Choroid plexus epithelial cell (primary cell): ENCODE measurements at places on chromosomes 11 and 22.

DNA sequence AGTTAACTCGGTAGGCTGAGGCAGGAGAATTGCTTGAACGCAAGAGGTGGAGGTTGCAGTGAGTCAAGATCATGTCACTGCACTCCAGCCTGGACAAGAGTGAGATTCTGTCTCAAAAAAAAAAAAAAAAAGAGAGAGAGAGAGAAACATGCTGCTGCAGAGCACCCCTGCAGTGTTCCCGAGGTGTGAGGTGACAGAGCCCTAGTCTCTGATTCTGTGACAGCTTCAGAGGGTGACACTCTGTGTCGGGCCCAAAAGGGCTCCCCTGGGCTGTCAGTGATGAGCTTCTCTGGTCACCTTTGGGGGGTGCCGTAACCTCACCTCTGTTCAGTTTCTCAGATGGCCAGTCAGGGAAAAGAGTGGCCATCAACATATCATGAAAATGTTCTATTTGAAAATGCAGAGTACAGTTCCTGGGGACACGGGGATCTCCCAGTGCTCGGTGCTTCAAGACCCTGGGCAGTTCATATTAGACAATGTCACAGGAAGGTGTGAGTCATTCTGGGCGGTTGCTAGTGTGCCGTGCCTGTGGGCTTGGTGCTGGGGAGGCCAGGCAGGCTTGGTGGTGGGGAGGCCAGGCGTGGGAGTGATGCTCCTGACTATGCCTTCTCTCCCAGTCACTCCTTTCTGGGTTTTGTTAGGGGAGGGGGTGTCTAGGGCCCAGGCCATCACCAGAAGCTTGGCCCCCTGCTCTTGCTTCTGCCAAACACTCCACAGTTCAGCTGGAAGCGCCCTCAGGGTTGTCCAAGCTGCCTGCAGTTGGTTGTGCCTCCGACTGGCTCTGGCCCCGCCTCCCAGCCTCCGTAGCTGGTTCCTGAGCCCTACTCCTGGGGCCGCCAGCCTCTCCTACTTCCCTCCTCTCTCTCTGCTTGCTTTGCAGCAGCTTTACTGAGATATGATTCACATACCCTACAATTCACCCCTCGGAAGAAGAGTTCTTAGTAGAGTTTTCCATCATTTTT, 52.5 kb upstream of the CLDN5 start:
- DNase-seq: peak; percentile 70

DNA sequence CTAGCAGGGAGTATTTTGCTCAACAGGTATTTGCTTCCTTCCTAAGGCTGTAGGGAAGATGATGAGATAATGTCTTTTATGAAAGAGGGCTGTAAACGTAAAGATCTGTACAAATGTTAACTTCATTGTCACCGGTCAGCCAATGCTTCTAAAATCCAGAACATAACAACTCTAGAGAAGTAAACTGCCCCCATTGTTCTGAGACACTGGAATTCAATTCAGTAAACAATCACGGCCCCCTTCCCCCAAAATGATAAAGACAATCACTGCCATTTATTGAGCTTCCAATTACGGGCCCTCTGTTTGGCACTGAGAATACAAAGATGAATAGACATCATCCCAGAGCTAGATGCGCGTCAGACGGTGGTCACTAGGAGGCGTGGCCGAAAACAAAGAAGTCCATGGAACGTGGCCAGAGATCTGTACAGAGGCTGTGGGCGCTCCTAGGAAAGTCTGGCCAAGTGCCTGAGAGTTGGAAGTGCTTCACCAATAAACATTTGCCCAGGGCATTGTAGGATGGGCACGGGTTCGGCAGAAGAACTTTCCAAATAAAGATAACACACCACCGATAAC, 576 bp downstream of the TMEM258 start:
- peak; percentile 96 for DNase-seq

GRCh38 chr11:70333261-70333660, 62.8 kb downstream of the PPFIA1 start:
- DNase-seq: no peak

GRCh38 chr22:40922484-40923303, 28.5 kb upstream of the RBX1 start:
- peak; percentile 85 for DNase-seq

DNA sequence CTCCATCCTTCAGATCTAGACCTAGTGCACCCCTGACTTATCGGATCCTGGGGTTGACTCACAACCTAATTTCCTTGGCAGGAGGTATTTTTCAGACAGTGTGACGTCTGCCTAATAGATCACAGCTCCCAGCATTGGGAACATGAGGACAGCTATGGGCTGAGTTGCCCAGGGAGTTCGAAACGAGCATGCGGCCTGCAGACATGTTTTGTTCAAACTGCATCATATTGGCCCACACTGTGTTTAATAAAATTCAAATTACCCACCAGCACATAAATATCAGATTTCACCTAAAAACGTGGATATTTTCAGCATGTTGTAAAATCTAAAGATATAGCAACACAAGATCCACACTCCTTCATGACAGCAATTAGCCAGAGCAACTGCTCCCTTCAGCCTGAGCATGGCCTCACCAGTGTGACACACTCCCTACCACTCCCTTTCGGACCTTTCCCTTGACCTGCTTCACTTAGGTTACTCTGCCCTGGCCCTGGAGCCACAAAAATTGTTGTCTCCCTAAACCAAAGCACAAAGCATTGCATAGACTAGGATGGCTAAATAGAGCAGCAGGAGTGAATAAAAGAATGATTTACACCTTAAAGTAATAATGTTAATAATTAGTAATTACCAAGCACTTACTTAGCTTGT, 53.6 kb upstream of the USP47 start:
- no peak for DNase-seq

DNA sequence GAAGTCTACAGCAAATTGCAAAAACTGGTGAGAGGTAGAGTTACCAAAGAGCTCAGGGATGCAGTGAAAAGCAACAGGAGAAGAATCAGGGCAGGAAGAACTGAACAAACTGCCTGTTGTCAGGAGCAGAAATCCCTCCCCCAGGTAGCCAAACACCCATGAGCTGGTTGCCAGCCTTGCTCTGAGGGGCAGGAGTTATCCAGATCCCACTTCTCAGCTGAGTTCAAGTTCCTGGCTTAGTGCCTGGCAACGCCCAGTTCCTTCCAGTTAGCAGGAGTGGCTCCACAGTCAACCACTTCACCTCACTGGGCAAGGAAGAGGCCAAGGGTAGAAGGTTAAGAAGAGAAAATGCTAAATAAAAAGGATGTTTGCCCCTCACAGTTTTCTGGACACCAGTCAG, 1.9 kb upstream of the MPZL2 start:
- no peak for DNase-seq

GRCh38 chr22:24437741-24438328, 10.4 kb downstream of the ADORA2A start:
- no peak for DNase-seq

DNA sequence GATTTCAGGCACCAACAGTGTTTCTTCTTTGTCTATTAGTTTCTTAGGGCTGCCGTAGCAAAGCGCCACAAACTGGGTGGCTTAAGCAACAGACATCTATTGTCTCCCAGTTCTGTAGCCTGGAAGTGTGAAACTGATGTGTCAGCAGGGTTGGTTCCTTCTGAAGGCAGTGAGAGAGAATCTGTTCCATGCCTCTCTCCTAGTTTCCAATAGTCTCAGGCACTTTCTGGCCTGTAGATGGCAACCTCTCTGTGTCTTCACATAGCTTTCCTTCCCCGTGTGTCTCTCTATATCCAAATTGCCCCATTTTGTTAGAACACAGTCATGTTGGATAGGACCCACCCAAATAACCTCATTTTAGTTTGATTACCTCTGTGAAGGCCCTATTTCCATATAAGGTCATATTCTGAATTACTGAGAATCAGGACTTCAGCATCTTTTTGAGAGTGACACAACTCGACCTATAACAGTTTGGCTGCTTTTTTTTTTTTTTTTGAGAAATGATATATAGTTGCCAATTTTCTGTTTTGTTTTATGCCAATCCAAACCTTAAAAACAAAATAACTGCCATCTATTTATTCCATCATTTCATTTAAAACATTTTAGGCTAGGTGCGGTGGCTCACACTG, 108.2 kb downstream of the SLC36A4 start:
- DNase-seq: peak; percentile 87

GRCh38 chr11:123507043-123507442, 77.0 kb downstream of the GRAMD1B start:
- DNase-seq: no peak

GRCh38 chr11:128884703-128885338, 6.3 kb upstream of the KCNJ5 start:
- peak; percentile 81 for DNase-seq

DNA sequence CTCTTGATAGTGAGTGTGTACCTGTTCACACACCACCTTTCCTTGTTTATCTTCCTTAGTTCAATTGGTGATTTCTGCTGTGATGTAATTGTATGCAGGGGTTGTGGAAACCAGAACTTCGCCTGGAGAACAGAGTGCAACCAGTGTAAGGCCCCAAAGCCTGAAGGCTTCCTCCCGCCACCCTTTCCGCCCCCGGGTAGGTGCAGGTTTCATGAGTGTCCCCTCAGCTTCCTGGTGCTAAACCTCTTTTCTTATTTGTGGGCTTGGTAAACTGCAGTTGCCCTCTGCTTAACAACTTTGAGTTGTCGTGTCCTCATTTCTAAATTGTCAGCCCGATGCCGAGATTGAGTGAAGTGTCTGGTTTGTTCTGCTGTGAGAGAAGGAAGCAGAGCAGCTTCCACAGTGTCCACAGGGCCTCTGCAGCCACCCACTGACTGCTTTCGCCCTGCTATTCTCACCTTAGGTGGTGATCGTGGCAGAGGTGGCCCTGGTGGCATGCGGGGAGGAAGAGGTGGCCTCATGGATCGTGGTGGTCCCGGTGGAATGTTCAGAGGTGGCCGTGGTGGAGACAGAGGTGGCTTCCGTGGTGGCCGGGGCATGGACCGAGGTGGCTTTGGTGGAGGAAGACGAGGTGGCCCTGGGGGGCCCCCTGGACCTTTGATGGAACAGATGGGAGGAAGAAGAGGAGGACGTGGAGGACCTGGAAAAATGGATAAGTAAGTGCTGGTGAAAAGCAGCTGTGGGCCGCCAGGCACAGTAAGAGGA, 7.1 kb upstream of the GAS2L1 start:
- no peak for DNase-seq

DNA sequence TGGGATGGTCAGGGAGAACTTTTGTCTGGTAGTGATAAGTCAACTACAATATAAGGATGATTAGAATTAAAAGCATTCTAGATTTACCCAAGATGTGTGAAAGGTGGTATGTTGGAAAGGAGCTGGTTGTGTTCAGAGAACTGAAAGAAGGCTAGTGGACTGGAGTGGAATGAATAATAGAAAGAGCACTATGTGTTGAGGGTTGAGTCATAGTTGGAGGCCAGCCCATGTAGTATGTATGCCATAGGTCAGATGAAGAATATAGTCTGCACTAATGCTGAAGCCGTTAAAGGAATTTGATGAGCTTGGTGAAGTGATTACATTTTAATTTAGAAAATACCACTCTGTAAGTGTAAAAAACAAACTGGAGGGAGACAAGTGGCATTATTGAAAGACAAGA, 514.1 kb downstream of the CNTN5 start:
- peak; percentile 68 for DNase-seq

DNA sequence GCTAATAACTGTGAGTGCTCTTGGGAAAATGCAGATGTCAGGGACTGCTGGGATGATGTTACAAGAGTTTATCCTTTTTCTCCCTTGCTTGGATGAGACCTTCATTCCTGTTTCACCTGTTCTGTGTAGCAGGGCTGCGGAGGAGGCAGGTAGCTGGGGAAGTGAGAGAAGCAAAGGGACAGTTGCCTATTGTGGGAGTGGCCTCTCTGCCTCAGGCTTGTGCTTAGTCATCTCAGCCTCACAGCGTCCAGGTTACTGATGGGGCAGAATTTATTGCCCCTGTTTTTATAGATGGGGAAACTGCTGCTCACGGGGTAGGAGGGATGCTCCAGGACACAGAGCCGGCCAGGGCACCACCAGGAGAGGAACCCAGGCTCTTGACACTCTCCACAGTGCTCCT, 1.7 kb downstream of the STX3 start:
- peak; percentile 29 for DNase-seq

DNA sequence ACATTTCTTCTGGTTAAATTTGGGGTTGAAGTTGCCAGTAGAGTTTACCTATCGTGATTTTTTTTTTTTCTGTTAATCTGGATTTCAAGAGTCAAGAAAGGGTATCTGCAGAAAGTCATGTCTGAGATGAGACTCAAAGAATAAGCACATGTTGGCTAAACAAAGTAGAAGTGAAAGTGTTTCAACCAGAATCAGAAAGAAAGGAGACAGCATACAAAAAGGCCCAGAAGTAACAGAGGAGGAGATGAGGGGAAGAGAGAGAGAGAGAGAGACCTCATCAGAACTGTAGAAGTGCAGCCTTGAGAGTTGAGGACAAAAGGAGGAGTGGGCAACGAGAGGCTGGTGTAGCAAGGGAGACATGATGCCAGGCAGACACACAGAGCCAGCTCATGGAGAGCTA, 54.9 kb downstream of the SVIP start:
- no peak for DNase-seq

DNA sequence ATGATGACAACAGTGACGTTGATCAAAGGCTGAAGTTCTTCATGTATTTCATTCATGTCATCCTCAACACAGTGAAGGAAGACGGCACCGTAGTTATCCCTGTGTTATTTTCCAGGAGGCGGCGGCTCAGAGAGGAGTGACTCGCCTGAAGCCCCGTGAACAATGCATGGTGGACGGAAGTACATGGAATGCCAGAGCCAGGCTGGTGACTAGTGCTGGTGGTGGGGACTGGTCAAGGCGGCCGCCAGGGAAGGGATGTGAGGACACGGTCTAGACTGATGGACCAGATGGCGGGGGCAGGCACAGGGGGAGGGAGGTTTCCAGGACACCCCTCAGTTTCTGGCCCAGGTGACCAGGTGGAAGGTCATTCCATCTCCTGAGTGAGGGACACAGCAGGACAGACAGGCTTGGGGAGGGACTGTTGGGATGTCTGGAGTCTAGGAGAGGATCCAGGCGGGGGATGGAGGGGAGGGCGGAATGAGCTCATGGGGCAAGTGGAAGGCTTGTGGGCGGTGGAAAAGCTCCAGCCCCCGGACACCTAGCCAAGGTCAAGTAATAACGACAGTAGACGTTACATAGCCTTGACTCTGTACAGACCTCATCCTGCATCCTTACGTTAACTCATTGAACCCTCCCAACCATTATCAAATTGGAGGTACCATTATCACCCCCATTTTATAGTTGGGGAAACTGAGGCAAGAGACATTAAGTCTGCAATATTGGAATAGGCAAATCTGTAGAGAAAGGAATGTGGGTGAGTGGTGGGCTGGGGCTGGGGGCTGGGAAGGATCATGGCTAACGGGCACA, 16.0 kb upstream of the PICK1 start:
- no peak for DNase-seq

- no peak for DNase-seq
Observed at GRCh38 chr11:68370211-68371111, 58.1 kb downstream of the LRP5 start.

GRCh38 chr11:111798279-111798678, 32.1 kb upstream of the PPP2R1B start:
- no peak for DNase-seq
